ENCODE measurements at places on chromosomes 6 and 20.

DNA sequence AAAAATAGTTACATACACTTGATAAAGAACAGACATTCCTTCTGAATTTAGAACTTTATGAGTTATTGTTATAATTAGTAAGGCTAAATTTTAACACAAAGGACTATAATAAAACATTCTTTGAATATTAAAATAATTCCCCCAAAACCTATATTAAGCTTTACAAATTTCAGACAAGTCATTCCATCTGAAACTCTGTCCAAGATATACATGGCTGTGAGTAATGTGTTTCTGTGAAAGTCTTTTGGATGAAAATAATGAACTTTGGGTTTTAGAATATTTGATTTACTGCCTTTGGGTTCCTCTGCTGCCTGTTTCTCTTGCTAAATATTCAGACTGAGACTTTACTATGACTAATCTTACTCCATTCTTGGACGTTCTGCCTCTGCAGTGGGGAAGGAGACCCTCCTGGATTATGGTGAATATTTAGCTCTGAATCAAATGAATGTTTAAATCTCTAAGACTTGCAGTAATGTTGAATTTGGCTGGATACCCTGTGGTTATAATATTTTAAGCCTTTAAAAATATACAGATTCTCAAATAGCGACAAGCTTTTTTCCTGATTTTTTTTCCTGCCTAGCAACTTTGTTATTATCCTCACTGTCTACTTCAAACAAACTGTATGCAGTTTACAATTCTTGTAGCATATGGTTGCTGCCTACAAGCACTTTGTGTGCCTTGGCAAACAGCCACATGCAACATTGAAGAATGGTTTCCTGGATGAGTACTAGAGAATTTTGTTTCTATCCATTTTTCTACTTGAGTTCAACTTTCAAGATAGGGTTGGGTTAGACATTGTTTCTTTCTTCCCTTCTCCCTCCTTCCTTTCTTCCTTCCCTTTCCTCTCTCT is 51.4 kb downstream of the TXLNB start:
- DNase-seq = peak; percentile 62

- no peak for DNase-seq
These were observed 184.2 kb downstream of the KHDC1L start for GRCh38 chr6:73041051-73041450.

DNA sequence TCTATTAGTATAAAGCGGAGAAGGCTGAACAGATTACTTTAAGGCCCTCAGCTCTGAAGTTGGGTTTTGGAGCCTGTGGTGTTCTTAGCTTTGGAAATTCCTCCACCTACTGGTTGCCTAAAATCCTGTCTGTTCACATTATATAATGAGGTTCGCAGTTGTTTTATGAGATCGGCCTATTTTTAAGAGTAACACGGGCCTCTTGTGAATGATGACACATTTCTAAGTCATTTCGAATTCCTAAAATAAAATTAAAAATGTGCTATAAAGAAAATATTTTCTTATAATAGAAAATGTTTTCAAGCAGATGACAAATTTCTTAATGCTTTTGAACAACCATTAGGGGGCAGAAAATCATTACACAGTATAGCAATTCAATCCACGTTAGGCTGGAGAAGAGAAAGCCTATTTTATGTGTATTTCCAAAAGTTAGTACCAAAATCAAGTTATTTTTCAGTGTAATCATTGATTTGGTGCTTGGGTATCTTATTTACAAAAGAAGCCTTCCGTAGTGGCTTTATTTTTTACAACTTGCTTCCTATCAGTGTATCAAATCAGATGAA is 15.8 kb upstream of the FAM8A1 start:
- DNase-seq = peak; percentile 70

DNA sequence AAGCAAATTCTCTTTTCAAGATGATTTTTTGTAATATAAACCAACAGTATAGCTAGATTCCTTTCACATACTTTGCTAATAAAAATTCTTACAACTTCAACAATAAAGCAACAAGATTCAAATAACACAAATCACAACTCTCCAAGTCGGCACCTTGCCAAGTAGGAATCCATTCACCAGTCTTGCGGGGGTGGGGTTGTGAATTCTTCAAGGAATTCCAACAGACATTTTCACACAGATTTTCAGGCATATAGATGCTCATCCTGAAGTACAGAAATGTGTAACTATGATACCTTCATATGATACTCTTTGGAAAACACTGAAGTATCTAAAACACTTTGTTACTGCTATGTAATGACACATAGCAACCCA is 36.5 kb downstream of the SCML4 start:
- no peak for DNase-seq

DNA sequence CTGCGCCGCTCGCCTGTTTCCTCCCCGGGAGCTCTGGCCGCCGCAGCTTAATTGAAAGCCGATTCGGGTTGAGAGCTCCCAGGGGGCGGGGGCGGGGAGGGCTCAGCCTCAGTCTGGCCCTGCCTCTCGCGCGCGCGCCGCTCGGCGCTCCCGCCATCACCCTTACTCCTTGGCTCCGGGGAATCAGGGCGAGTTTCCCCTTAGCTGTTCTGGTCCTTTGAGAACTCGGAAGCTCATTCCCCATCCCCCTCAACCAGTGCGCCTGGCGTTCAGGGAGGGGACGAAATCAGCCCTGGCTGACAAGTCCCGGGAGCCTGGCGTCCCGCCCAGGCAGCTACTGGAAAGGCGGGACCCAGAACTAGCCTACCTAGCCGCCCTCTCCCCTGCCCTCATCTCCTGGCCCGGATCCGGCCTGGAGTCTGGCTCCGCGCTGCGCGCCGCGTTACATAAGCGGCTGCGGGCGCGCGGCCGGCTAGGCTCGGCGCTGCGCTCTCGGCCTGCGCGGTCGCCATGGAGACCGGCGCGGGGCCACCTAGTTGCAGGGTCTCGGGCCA is 2.8 kb downstream of the SLC12A5 start:
- no peak for DNase-seq

DNA sequence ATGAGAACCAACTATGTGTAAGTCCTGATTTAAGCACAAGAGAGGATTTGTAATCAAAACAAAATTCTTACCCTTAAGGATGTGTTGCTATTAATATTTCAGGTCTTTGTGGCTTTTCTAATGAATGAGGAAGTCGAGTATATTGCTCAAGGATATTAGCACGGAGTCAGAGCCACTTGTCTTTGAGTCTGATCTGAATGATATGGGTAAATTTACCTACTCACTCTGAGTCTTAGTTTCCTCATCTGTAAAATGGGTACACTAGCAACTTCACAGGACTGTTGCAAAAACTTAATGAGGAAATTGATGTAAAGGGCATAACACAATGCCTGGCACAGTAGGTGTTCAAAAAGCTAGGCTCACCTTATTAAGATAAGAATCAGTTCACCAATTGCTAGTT is 30.0 kb upstream of the QKI start:
- DNase-seq = no peak

DNA sequence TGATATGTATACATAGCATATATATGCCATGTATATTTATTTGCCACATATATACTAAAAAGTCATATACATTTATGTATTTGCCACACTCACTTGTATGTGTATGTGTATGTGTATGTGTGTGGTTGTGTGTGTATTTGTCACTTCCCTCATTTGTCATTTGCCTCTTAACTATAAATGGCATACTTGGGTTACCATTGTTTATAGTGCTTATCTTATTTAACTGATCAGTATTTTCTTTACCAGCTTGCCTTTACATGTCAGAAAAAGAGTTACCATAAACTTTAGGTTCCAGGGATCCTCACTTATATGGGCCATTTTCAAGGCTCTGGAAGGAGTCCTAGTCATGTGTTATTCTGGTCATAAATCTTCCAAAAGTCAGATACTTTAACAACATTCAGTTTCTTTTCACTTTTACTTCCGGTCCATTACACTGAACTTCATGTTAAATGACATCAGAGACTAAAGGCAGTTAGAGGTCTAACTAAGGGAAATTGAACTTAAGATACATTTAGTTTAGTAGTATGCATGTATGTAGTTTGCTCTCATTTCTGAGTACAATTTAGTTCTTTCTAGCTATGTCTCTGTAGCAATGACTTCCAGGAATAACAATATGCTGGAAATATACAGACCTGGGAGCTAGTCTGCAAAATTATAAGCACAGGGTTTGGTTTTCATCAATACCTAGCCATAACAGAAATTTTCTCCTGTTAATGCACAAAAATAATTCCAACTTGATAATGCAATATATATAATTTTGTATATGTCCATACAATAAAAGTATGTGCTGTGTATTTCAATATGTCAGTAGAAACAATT is 33.7 kb upstream of the HIVEP1 start:
- DNase-seq = no peak

- no peak for DNase-seq
These were observed 50.0 kb downstream of the SOBP start for GRCh38 chr6:107539849-107540464.

- peak; percentile 54 for DNase-seq
These were observed 64.3 kb downstream of the EDN1 start for GRCh38 chr6:12354499-12354898.

DNA sequence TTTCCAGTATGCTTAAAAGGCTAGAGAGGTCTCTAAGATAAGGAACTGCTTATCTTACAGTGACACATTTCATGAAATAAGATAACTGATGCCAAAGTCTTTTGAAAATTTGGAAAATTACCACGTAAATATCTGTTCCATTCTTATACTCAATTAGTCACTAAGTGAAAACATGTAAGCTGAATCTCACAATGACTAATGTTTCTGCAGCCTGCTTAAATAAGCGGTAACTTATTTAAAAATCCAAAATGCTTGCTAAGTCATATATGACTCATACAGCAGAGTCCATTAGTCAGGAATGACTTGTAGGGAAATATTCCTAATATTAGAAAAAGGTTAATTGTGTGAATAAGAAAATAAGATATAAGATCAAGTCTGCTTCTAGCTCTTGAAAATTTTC is 27.8 kb upstream of the LGSN start:
- DNase-seq = peak; percentile 23

- no peak for DNase-seq
These were observed 26.4 kb downstream of the SNX9 start for GRCh38 chr6:157849288-157850017.

DNA sequence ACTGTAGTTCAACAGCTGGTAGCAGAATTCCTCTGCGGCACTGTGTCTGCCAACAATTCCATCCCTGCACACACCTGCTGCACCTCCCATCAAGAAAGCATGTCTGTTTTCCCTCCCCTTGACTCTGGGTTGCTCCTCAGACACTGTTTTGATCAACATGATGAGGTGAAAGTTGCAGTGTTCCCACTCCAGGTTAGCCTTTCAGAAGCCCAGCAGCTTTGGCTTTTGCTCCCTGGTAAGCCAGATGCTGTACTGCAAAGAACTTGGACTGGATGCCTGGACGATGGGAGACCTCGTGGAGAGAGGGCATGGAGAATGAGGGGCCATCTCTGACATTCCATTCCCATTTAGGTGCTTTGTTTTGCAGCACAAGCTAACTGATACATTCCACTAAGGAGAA is 79.1 kb upstream of the MAFB start:
- no peak for DNase-seq

DNA sequence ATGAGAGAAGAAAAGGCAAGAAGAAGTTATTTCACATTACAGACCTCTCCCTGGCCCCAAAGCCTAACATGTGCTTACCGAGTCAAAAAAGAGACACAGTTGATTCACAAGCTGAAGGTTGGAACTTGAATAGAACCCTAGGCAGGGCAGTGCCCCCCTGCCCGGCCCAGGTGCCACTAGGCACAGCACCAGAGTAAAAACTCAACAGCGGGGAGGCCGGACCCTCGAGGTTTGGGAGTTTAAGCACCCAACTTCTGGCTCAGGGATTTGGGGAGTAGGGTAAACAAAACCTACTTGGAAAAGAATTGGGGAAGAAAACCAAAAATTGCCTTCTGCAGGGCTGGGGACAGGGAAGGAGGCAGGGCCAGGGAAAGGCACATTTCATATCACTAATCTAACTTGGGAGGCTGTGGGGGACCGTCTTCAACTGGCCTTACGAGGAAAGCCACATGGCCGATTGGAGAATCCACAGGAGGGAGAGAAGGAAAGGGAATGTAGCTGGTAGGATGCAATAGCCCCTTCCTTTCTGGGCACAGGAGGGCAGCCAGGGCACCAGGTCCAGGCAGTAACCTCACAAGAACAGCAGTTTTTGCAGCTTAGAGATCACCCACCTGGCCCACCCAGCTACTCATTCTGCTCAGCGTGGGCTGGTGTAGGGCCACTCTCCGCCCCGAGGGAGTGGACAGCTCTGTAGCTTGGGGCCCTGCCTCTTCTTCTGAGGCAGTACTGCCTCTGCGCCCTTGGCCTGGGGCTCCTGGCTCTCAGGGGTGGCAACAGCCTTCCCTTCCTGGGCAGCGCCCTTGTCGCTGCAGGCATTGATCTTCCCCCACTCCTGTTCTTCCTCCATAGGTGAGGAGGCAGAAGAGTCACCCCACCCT is 1.8 kb upstream of the HEBP2 start:
- no peak for DNase-seq

GRCh38 chr6:67680297-67680932 is 954.7 kb upstream of the ADGRB3 start:
- DNase-seq = no peak

DNA sequence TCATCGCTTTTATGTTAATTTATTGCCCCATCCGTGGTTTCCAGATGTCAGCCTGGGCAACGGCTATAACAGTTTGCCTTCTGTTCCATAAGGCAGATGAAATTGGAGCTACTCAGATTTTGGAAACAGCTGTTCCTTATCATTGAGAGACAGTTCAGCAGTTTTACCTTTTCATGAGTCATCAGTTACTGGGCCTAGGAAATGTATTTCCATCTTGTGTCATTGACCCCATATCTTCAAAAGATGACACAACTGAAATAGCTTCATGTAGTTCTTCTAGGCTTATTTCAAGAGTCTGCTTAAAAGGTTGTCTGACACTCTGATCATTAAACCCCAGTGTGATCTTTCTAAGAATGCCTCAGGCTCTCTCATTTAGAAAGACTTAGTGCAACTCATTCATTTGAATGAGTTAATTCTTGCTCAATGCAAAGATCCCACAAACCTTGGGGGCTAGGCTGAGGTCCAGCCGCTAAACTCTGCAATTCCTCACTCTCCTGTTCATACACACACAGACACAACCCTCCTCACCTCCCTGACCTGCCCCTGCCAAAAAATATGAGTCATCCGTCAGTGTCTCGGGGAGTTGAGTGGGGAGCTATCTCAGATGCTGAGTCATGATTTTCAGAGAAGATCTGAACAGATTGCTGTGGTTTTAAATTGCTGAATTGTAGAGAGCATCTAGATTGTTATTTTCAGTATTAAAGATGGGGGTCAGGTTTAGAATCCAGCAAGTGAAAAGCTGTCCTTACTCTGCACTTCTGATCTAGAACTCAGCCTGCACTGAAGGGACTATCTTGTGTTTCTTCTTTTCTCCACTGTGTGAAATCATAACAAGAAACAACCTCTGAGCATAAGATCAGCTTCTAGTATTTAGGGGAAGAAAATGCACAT is 61.8 kb downstream of the RPP40 start:
- DNase-seq = peak; percentile 80
